SK-N-MC (cell line): ENCODE measurements at places on chromosomes 5 and 9.

GRCh38 chr5:1226839-1227581 lies 1.8 kb downstream of the SLC6A18 start:
- no peak for DNase-seq

DNA sequence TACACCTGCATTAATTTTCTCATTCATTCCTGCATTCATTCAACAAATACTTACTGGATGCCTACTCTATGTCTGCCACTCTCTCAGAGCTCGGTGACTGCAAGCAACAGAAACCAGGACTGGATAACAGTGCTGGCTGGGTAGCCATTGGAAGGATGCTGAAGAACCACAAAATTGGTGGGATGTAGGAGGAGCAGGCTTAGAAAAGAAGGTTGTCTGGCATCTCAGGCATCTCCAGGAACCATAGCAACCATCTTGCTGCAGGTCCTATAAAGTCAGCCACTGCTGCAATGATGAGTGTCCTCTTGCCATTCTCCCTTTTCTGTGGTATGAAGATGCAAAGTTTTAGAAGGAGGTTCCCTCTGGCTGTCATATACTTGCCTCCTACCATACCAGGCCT lies 168.6 kb downstream of the FGF18 start:
- no peak for DNase-seq

DNA sequence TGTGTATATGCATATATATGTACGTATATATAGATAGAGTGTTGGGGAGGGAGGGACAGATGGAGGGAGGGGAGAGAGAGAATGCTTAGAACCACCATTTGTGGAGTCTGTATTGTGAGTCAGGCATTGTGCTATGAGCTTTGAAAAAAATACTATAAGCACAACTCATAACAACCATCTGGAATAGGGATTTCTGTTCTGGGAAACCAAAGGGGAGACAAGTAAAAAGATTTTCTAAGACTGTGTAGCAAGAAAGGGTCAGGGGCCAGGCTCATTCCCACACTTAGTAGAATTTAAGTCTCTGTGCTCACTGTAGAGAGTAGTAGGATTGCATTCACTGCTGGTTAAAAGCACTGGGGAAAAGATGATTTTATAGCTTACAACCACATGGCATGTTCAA lies 202.3 kb upstream of the SGCD start:
- DNase-seq: no peak

DNA sequence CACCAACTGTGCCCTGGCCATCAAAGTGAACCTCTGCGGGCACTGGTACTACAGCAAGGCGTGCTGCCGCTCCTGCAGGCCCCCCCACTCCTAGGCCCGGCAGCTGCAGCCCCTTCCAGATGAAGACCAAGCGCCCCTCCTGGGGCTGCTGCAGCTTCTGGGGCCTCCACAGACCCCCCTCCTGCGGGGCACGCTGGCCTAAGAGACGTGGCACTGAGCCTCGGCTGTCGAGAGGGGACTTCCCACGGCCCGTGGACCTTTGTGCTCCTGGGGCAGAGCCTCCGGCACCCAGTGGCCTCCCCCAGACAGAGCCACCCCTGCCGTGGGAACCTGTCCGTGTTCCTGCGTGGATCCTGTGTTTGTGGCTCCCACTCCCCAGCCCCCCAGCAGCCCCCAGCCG lies 34.4 kb downstream of the FAM163B start:
- DNase-seq: no peak

- no peak for DNase-seq
Measured at GRCh38 chr5:18932081-18932480, 1055.9 kb downstream of the CDH18 start.

GRCh38 chr9:135864447-135865049 lies 42.8 kb downstream of the CAMSAP1 start:
- no peak for DNase-seq

DNA sequence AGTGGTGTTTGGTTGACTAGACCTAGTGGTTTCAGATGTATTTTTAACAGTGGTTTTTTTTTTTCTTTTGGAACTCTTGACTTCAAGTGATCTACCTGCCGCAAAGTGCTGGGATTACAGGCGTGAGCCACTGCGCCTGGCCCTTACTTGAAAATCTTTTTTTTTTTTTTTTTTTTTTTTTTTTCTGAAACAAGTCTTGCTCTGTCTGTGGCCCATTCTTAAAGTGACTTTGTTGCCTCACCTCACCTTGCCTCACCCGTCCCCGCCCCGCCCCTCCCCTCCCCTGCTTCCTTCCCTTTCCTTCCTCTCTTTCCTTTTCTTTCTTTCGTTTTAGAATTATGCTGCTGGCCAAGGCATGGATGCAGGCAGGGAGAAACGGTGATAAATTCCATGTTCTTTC lies 26.0 kb downstream of the GPBP1 start:
- DNase-seq: no peak

GRCh38 chr9:137325124-137325523 lies 23.1 kb upstream of the NRARP start:
- no peak for DNase-seq

- DNase-seq: no peak
Measured at GRCh38 chr9:36436909-36437308, 36.8 kb upstream of the RNF38 start.

- no peak for DNase-seq
Measured at GRCh38 chr5:6376974-6377520, 1.3 kb downstream of the MED10 start.

GRCh38 chr5:164741376-164741775 lies 1236.0 kb downstream of the MAT2B start:
- no peak for DNase-seq

GRCh38 chr5:15034379-15034778 lies 162.8 kb upstream of the ANKH start:
- no peak for DNase-seq

GRCh38 chr5:33696411-33696810 lies 195.4 kb downstream of the ADAMTS12 start:
- DNase-seq: no peak

GRCh38 chr5:16757989-16758501 lies 141.2 kb upstream of the RETREG1 start:
- DNase-seq: no peak

DNA sequence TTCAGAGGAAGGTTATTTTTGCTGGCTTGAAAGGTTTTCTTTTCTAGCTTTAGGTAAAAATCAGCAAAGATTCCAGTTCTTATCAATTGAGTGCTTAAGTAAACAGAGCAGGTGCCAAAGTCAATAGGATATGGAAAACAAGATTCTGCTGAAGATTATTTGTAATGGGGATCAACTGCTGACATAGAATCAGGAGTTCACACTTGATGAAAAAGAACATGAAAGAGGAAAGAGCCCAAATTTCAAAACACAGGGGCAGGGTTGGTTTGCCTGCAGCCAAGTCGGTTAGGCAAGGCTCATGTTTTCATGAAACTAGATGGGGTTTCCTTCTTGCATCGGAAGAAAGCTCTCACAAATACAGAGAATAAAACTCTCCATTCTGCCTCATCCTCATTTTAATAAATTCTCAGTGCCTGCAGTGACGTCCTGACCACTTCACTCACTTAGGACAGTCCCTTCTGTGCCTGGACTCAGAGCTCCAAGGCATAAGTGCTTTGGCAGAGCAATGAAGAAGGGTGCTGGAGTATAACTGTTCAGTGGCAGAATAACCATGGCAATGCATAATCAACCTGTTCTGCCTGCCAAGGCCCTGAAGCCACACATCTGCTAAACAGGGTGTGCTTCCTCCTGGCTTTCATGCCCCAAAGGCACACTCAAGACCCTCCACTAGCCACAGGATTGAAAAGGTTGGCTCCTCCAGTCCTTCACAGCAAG lies 179.6 kb downstream of the GNAQ start:
- DNase-seq: no peak

GRCh38 chr9:100511205-100511604 lies 38.3 kb downstream of the TMEFF1 start:
- DNase-seq: no peak

- no peak for DNase-seq
Measured at GRCh38 chr9:136088481-136088938, 6.6 kb downstream of the NACC2 start.

- no peak for DNase-seq
Measured at GRCh38 chr9:16277471-16277960, 593.0 kb downstream of the BNC2 start.

DNA sequence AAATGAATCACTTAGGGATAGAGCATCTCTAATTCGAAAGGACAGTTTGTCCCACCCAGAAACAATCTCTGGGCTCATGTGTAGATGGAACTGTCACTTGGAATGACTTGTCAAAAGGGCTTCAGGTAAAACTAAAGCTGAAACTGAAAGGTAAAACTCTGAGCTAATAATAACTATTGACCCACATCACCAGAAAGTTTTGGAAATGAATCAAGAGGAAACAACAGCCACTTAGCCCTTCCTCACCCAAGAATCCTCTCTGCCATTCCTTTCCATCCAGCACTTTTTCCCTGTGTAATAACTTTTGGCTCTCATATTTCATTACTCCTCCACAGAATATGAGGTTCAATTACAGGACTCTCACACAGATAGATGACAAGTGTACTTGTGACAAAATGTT lies 14.0 kb upstream of the GLRX start:
- DNase-seq: no peak

- no peak for DNase-seq
Measured at GRCh38 chr9:111163716-111164389, 125.6 kb upstream of the LPAR1 start.

- no peak for DNase-seq
Measured at GRCh38 chr9:24614070-24614469, 68.4 kb upstream of the IZUMO3 start.

- DNase-seq: no peak
Measured at GRCh38 chr5:156241266-156241665, 85.7 kb upstream of the SGCD start.

- no peak for DNase-seq
Measured at GRCh38 chr5:32428426-32428825, 16.1 kb downstream of the ZFR start.

DNA sequence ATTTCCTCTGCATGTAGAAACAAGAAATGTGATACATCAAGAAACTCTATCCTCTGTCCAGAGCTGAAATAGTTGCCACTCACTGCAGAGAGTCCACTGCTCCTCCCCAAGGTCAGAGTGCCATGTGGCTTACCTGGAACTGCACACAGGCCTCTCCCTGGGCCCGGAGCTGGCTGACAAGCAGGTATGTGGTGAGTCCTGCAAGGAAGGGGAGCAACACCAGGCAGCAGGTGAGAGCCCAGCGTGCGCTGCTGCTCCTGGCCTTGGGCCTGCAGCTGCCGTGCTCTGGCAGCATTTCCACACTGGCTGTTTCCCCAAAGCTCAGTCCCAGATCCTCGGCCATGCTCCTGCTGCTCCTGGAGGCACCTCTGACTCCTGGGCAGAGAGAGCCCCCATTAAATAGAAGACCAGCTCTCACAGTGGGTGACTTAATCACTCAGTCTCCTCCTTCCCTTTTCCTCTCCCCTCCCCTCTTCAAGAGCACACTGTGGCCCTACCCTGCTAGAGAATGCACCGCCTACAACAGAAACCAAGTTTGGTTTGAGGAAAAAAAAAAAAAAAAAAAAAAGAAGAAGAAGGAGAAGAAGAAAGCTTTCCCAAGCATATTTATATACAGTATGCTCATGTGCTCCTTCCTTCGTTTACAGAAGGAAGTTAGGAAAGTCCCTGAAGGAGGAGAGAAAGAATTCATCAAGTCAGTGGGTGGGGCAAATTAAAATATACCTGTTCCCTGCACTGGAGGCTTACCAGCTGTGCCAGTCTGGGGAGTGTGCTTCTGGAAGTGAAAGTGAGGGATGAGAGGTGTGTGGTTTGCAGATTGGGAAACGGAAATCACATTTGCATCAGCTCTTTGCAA lies at the start of gene TNFSF15:
TNFSF15 (minus strand) TSS at position 370 of the 856 bp plus-strand sequence; CDS start at position 343, 27 bp downstream.
- no peak for DNase-seq

- DNase-seq: no peak
Measured at GRCh38 chr9:29282121-29282520, 1708.8 kb upstream of the C9orf72 start.

DNA sequence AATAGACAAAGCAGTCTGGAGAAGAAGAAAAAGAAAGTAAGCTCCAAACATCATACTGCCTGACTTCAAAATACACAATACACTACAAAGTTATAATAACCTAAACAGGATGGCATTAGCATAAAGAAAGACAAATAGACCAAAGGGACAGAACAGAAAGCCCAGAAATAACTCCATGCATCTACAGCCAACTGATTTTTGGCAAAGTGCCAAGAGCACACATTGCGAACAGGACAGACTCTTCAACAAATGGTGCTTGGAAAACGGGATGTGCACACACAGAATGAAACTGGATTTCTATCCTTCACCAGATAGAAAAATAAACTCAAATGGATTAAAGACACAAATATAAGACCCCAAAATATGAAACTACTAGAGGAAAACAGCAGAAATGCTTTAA lies 66.6 kb upstream of the SPATA31E1 start:
- DNase-seq: no peak
